GOT3 (cell line): ENCODE measurements at places on chromosomes 6 and 20.

DNA sequence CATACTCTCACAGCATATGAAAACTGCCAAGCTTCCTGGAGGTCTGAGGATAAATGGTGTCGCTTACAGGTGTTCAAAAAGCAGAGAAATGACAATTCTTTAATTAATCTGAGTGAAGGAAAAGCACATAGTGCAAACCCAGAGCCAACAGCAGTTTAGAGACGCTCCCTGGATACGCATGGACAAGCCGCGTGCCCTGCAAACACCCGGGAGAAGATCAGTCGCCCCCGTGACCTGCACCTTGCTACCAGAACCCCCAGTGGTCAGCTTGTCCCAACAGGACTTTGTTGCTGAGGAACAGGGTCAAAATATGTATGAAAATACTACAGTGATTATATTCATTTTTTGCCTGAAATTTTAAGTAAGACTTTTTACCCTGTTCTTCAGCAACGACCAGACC lies 93.9 kb downstream of the PSMG4 start:
- no peak for DNase-seq

- DNase-seq: no peak
Measured at GRCh38 chr6:79672631-79673111, 41.5 kb downstream of the SH3BGRL2 start.

GRCh38 chr20:62577490-62577836 lies 64.8 kb upstream of the SLCO4A1 start:
- no peak for DNase-seq

GRCh38 chr6:34610819-34611477 lies 54.8 kb upstream of the SPDEF start:
- no peak for DNase-seq

- no peak for DNase-seq
Measured at GRCh38 chr6:96965492-96965891, 41.0 kb downstream of the KLHL32 start.

- no peak for DNase-seq
Measured at GRCh38 chr20:46720776-46721425, 11.5 kb downstream of the SLC2A10 start.
